Activated T-helper 2 cell treated with anti-CD3 and anti-CD28 coated beads, Interferon-gamma antibody, Interleukin-2, Interleukin-4, amounts not matched to agents 10 μg/mL and 5 μg/mL and 100 μg/mL, durations not matched to agents 14 hours and 24 hours and 36 hours (primary cell): ENCODE measurements at places on chromosomes 2 and 18.
A peak's percentile ranks its signal among the peaks of the same experiment; 100 is the strongest.

- DNase-seq = no peak
Observed at GRCh38 chr2:29763371-29763770, 158.0 kb downstream of the ALK start.

GRCh38 chr18:28541276-28541930 is 364.5 kb upstream of the CDH2 start:
- DNase-seq = no peak

GRCh38 chr2:74096052-74096451 is 51.7 kb downstream of the BOLA3 start:
- no peak for DNase-seq

DNA sequence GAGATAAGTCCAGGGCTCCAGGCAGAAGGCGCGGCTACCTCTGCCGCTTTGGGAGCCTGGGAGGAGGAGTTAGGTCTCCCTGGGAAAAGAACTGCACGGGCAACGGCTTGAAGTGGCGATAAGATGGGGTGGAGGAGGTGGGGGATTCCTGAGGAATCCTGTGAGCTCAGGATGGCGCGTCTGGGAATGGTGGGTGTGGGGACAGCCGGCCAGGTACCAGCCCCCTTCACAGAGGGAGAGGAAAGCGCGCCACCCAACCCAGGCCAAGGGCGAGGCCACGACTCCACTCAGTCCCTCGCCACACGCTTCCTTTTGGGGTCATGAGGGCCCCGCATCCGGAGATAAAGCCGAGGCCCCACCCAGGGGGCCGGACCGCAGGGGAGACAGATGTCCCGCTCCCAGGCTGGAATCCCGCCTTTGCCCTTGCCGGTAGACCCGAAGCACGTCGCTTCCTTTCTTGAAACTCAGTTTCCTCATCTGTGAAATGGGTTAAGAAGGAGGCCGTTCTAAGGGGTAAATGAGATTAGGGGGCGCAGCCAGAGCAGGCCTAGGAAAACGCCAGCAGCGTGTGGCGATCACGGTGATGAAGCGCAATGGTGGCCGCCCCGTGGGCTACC is 1.7 kb upstream of the CTDSP1 start:
- peak; percentile 70 for DNase-seq

GRCh38 chr2:70964133-70964532 is 14.3 kb upstream of the ANKRD53 start:
- no peak for DNase-seq

- DNase-seq = no peak
Observed at GRCh38 chr2:126811101-126811500, 87.6 kb upstream of the TEX51 start.

DNA sequence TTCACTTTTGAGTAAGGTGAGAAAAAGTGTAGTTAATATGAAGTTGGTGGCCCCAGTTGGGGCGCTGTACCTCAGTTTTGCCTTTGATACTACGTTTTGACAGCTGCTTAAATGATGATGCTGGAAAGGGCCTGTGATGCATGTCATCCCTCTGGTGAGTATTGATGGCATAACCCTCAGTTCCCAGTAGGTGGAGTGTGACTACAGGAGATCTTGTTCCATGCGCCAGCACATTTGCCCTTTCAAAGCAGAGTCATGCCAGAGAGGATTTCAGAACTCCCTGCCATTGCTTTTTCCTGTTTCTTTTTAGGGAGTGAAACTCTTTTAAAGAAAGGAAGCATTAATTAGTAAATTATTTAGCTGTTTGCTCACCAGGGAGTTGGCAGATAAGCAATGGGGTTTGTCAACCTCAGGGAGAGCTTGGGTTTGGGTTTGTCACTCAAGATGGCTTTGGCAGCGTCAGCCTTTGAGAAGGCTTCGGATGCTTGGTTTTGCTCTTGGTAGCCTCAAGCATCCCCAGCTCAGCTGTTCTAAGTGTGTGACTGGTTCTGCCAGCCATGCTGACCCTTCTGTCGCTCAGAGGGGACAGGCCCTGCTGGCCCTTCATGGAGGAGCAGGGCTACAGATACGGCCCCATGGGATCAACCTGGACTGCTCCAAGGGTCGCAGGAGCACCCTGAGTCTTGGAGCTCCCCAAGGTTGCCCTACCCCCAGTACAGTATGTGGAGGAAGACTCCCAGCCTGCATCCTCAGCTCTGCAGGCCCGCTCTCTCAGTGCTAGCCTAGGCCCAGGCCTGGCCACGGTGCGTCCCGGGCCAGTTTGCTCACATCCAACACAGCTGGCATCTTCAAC is 29.1 kb downstream of the ARMC9 start:
- peak; percentile 34 for DNase-seq

DNA sequence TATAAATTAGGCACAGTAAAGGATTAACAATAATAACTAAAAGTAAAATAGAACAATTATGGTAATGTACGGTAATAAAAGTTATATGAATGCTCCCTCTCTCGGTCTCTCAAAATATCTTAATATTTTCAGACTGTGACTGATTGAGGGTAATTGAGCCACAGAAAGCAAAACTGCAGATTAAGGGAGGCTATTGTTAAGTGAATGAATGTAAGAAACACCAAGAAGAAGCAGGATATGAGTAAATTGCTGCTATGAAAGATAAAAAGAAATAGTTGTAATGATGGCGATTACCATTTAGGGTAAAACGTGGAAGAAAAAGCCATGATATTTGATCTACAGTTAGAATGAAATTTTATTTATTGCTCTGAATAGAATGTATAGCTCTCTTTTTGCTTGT is 24.1 kb downstream of the GULP1 start:
- DNase-seq = no peak

GRCh38 chr2:11568436-11568835 is 34.6 kb downstream of the GREB1 start:
- DNase-seq = no peak

GRCh38 chr2:128502200-128502599 is 183.5 kb upstream of the HS6ST1 start:
- DNase-seq = no peak

GRCh38 chr18:6741232-6741663 is 11.7 kb downstream of the ARHGAP28 start:
- no peak for DNase-seq

- no peak for DNase-seq
Observed at GRCh38 chr2:1767939-1768691, 23.8 kb upstream of the PXDN start.

DNA sequence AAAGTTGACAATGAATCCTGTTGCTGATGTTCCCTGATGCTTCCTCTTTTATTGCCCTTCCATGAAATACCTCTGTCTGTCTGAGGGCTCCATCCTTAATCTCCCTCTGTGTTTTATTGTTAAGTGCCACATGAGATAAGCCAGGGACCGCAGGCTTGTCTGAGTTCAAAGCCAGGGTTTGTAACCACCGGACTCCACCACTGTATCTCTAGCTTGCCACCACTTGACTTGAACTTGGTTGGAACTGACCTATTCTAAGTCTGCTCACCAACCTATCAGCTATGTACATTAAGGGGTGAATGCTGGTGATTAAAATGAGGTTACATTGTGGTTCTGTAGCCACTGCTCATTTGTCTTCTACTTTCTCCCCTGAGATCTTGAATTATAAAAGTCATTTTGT is 328.5 kb upstream of the ZEB2 start:
- no peak for DNase-seq

GRCh38 chr2:125679903-125680302 is 976.1 kb upstream of the GYPC start:
- no peak for DNase-seq

GRCh38 chr2:47095349-47096020 is 59.6 kb downstream of the STPG4 start:
- DNase-seq = no peak

DNA sequence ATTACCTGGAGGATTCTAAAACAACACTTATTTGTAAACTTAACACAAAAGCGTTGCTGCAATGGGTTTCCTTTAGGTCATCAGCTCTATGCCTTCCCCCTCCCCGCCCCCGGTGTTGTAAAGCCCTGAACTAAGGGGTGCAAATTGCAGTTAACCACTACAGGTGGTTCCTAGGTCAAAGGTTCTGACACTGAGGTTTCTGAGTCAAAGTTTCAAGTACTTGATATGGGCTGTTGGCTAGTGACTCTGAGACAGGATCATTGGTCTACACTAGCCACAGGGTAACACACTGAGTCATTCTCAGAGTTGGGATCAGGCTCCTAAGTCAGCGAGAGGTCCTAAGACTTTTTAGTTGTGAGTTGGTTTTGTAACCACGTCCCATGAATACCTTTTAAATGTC is 15.4 kb downstream of the IL1B start:
- DNase-seq = peak; percentile 18

- no peak for DNase-seq
Observed at GRCh38 chr2:95166065-95166763, 605 bp downstream of the ZNF2 start.

GRCh38 chr18:839224-840022 is 27.4 kb upstream of the YES1 start:
- peak; percentile 75 for DNase-seq

DNA sequence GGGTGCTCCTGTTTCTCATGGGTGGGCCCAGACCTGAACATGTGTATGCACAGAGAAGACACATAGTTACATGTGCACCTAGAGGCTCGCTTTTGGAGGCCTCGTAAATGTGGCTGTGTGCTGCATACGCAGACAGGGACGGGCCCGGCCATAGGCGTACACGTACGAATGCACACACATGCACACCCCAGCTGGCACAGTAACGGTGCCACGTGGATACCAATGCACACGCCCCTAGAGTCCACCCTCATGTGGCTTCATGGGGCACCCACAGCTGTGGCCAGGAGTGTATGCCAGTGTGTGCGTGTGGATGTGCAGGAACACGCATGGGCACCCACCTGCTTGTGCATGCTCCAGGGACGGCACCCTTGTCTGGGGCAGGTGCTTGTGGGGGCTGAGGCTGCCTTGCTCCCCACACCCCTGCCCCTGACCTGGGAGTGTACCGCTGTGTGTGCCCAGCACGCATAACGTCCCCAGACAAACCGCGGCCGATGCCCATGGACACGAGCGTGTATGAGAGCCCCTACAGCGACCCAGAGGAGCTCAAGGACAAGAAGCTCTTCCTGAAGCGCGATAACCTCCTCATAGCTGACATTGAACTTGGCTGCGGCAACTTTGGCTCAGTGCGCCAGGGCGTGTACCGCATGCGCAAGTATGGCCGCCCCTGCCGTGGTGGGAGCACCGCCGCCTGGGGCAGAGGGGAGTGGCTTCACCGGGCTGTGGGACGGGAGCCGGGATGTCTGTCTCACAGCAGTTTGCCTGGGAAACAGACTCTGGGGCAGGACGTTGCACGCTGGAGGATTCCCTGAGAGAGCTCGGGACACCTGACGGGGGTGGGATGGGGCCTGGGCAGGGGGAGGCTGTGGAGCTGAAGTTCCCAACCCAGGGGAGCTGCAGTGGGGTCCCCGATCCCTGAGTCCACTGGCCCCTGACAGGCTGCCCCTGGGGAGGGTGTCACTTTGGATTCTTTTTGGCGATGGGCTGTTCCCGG is 21.0 kb downstream of the ZAP70 start:
- no peak for DNase-seq

GRCh38 chr2:31193806-31194205 is 23.5 kb downstream of the CAPN14 start:
- no peak for DNase-seq

GRCh38 chr18:78408623-78409022 is 571.0 kb upstream of the SALL3 start:
- DNase-seq = no peak

- DNase-seq = no peak
Observed at GRCh38 chr2:14303366-14304115, 329.0 kb upstream of the LRATD1 start.

DNA sequence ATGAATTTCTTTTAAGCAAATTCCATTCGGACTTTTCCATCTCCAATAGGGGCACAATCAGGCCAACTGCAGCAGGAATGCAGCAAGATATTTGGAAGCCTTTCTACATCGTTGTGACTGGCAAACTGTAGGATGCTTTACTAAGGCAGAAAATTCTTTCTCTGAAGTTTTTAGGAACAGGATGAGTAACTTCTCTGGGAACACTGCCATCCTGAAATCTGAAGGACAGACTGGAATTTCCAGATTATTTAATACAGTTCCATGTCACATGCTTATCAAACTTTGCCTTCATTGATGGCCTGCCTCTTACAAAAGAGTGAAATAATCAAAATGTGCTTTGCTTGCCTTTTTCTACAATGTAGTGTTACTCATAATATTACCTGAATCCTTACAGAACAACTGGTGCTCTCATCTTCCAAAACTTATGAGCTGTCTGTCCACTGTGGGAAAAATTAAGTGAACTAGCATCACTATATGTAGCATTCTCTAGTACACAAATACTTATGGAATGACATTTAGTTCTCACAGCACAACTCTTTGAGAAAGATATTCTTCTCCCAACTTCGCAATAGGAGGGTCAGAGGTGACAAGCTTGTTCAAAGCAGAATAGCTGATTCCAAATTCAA is 32.0 kb upstream of the MAP2 start:
- DNase-seq = no peak

GRCh38 chr2:94762600-94762999 is 108.6 kb upstream of the TEKT4 start:
- no peak for DNase-seq

GRCh38 chr2:124913868-124914267 is 888.8 kb downstream of the CNTNAP5 start:
- no peak for DNase-seq

GRCh38 chr2:235504441-235505180 is 10.8 kb downstream of the AGAP1 start:
- no peak for DNase-seq

DNA sequence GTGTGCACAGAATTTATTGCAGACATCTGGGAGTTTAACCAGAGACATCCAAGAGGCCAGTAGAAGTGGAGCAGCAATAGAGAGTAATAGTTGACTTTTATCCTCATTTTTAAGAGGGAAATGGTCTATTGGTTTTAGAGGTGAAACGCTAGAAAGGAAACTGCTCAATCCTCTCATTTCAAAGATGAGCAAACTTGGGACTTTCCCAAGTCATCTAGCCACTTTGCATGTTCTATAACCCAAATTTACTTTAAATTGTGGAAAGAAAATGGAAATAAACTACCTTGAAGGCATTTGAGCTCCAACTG is 601.7 kb downstream of the ARHGAP15 start:
- no peak for DNase-seq

DNA sequence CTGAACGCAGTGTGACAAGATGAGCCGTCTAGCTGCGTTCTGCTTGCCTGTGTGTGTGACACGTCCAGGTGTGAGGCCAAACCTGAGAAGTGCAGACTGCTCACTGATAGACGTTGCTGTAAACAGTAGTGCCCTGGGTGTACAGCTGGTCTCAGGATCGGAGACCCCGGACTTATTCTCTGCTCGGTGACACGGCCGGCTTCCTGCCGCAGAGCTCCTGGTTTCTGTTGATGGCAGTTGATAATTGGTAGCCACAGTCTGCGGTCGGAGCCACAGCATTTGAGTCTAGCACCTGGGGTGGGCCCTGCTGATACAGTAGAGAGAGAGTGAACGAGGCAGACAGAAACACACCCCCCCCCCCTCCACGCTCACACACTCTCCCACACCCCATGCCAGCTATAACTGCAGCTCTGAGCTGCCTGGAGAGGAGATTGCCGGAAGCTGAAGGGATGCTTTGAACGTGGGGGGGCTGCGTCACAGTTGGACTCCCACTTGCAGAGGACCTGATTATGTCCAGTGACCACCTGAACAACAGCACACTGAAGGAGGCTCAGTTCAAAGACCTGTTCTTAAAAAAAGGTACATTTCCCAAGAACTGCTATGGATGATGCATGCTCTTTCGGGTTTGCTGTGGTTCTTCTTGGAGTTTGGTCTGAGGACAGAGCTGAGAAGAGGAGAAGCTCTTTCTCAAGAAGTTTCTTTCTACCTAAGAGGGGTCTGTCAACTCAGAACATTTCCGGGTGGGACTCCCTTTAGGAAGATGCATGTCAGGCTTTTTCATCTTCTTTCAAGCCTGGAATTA is 114.0 kb downstream of the FAM210A start:
- peak; percentile 73 for DNase-seq
